ENCODE measurements at places on chromosomes 2 and 18.
A peak's percentile ranks its signal among the peaks of the same experiment; 100 is the strongest.

DNA sequence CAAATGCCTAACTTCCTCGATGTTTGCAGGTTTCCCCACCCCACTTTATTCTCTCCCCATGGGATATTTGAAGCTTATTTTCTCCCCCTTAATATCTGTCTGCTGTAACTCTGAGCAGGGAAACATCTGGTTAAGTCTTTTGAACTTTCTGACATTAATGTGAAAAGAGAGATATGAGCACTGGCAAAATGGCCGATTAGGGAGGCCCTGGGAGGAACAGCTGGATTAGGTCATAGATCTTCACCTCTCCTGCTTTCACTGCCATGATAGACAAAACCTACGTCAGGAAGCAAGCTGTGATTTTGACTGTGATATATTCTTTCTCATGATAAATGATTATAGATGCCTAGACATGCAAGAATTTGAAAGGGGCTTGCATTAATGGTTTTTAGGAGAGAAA lies 43.6 kb downstream of the LYPD6B start:
- DNase-seq, result no peak

- DNase-seq, result no peak
Measured at GRCh38 chr2:230601510-230601909, 111.1 kb upstream of the CAB39 start.

DNA sequence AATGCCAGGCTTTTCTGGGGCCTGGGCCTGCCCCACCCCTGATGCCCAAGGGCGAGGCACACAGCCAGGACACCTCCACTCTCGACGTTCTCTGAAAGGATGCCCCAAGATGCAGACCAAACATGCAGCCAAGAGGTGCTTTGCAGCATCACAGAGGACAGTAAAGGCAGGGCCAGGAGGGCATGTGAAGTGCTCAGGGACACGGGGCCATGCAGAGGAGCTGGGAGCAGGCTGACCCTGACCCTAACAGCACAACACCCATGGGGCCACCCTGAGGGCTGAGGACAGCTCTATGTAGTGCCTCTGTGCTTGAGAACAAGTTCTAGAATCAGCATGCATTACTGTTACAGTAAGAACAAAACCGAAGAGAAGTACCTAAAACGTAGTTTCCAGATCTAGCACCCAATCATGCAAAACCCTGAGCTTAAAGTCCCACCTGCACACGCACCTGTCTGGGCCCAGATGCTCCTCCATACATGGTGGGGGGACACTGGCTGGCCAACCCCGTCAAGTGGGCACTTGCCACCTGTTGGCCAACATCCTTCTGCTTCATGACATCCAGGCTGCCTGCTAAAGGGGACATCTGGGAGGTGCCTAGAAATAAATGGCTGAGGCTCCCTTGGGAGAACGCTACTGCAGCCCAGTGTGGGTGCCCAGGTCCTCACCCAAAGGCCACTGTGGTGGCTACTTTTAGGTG lies 15.4 kb downstream of the HS6ST1 start:
- DNase-seq, result no peak

DNA sequence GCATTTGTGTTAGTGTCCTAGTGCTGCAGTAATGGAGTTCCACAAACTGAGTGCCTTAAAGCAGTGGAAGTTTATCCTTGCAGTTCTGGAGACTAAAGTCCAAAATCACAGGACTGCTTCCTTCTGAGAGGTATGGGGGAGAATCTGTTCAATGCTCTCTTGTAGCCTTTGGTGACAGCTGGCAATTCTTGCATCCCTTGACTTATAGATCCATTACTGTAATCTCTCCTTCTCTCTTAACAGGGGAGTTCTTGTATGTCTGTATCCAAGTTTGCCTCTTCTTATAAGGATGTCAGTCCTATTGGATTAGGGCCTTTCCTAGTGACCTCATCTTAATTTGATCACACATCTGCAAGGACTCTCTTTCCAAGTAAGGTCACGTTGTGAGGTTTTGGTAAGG lies 69.9 kb downstream of the XRCC5 start:
- DNase-seq, result no peak

DNA sequence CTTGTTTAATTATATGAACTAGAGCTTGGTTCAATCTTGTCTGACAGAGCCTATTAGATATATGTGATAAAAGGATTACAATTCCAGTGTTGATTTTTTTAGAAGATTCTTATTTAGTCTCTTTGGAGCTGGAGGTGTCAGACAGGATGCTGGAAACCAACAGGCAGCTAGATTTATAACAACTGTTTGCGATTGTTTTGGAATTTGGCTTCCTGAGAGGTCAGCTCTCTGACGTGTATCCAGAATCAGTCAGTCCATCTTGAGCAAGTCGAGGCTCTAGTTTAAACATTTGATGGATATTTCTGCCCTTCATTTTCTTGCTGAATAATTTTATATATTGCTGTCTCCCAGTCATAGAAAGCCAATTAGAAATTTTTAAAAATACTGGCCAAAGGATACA lies 1062.9 kb downstream of the DPP10 start:
- DNase-seq, result no peak

DNA sequence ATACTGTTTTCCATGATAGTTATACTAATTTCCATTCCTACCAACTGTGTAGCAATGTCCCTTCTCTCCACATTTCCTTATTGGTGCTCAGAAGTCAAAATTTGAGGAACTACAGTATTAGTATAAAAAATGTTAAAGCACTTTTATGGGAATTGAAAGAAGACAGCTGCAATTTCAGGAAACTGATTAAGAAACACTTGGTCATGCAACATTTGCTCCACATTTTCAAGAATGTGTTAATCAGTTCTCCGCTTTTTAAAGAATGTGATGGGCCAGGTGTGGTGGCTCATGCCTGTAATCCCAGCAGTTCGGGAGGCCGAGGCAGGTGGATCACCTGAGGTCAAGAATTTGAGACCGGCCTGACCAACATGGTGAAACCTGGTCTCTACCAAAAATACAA lies 33.6 kb upstream of the MGAT4A start:
- no peak for DNase-seq

GRCh38 chr2:240856151-240856980 lies 12.3 kb upstream of the AGXT start:
- no peak for DNase-seq

DNA sequence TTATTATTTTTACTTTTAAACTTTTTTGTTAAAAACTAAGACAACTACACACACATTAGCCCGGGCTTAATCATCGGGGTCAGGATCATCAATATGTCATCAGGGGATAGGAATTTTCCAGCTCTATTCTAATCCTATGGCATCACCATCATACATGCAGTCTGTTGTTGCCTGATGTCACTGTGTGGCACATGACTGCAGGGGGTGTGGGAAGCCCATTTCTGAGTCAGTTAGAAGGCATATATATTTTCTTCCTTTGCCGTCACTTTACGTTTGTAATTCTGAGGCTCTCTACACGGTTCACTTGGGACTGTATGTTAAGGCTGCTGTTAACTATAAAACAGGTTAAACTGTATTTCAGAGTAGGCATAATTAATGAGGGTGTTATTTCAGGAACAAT lies 144.4 kb upstream of the ITGA6 start:
- no peak for DNase-seq

- no peak for DNase-seq
Measured at GRCh38 chr18:65124633-65125032, 626.2 kb upstream of the CDH7 start.

- peak; percentile 94 for DNase-seq
Measured at GRCh38 chr2:168890006-168890782, at the start of gene SPC25. Gene SPC25, minus strand, starts transcription at chr2:168890430. Its CDS starts 911 bp downstream, at chr2:168889519.

DNA sequence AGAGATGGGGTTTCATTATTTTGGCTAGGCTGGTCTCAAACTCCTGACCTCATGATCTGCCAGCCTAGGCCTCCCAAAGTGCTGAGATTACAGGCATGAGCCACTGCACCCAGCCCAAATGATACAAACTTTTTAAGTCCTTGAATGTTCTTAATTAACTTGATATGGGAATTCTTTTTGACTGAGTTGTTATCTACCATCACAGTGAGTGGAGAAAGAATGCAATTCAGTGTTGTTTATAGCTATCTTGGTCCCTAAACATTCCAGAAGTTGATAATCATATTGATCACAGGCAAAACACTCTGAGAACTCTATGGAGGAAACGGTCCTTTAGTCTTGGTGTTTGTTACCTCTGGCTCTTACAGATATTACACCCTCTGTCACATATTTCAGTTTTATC lies 1072.5 kb downstream of the SUCLG1 start:
- no peak for DNase-seq

DNA sequence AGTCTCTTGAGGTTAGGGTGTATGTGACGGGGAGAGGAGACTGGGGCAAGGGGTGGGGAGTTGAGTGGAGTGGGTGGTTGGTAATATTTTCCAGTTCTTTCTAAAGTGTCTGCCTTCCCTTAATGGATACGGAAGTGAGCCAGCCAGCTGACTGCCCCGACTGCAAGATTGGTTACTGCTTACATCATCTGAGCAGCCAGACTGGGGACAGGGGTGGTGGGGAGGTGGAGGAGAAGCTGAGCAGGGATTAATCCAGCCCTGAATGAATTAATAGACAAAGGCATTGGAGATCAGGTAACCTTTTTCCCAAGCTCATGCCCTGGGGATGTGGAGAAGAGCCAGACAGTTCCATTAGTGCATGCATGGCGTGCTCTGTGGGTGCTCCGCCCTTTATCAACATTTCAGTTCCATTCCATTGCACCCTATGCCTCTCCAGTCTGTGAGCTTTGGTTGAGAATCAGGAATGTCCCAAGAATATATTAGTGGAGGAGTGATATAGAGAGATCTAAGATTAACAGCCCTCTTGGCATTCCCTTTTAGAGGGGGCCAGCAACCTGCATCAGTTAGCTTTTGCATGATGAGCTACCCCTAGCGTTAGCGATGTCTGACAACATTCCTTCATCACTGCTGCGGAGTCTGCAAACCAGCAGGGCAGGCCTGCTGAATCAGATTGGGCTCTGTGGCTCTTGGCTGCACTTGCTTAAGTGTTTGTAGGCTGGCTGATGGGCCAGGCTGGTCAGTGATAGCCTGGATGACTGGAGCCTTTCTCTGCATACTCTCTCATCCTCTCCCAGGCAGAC lies 67.4 kb downstream of the TNP1 start:
- no peak for DNase-seq

GRCh38 chr2:150474326-150475074 lies 13.0 kb downstream of the RND3 start:
- DNase-seq, result no peak

- DNase-seq, result no peak
Measured at GRCh38 chr2:25838152-25838756, 40.0 kb downstream of the ASXL2 start.
